ENCODE measurements at places on chromosomes 1 and 21. TPM values are rescaled to one million over a fixed set of nuclear protein-coding genes. Genes with fewer than 3 reads are reported as not detected.

BEND5 gene
- 0.84 TPM for polyA plus RNA-seq

PGLYRP4 gene
- not detected for polyA plus RNA-seq

FCRL6 gene
- polyA plus RNA-seq = 0.21 TPM

MAP1LC3C gene
- polyA plus RNA-seq = 4.2 TPM

PTPN7 gene
- 0.17 TPM for polyA plus RNA-seq

MX2 gene
- polyA plus RNA-seq = 1.3 TPM

GPA33 gene
- polyA plus RNA-seq = 0.06 TPM

CYP4A22 gene
- polyA plus RNA-seq = 0.03 TPM

MPL gene
- polyA plus RNA-seq = not detected

TP73 gene
- under 0.01 TPM for polyA plus RNA-seq

ASB17 gene
- polyA plus RNA-seq = not detected

CHIA gene
- polyA plus RNA-seq = not detected

HUNK gene
- 0.06 TPM for polyA plus RNA-seq

ARTN gene
- 0.05 TPM for polyA plus RNA-seq

SPATA1 gene
- polyA plus RNA-seq = not detected

OR10T2 gene
- polyA plus RNA-seq = not detected

SYT14 gene
- polyA plus RNA-seq = under 0.01 TPM

PLCH2 gene
- not detected for polyA plus RNA-seq

CBR1 gene
- polyA plus RNA-seq = 71.7 TPM

Measured in psoas muscle (tissue), 8 donors.